ENCODE measurements at places on chromosomes 5 and 9.

GRCh38 chr5:113162208-113162607 is 185.6 kb downstream of the DCP2 start:
- no peak overlapping the region for H3K27ac ChIP-seq
- H3K4me3 ChIP-seq = no peak overlapping the region
- no peak for DNase-seq
- H3K36me3 ChIP-seq = peaks cover 52% of the 10 kb centered on the region

DNA sequence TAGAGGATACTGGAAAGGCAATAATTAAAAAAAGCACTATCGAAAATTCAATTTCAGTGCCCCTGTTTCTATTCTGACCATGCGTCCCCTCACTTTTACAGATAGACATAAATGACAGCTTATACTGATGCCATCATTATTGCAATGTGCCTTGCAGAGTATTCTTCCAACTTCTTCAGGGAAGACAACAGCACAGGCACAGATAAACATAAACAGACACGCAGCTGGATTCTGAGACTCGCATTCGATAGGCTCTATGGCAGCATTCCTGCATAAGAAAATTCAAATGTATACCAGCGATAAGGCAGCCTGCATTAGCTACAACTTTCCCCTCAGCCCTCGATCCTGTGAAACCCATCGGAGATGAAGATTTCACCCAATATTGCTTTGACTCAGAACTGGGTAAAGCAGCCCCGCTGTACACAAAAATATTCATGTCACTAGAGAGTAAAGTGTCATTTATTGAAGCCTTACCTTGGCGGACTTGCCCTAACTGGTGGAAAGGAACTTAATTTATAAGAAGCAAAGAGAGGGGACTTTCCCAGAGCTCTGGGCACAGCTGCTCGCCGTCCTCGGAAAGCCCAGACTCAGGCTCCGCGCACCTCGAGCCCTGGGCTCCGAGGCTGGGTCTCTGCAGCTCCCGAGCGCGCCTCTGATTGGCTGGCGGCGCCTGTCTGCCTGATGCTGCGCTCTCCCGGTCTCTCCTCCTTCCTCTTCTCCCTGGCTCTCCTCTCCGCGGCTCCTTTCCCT is at the start of gene CDH18:
TSS of gene CDH18 (minus strand) at position 589 of the 750 bp plus-strand sequence. CDS start 149,214 bp downstream, outside the sequence.
- DNase-seq = peak; percentile 92
- H3K36me3 ChIP-seq = no peaks in the 10 kb centered on the region
- H3K4me1 ChIP-seq = no peaks in the 10 kb centered on the region
- H3K27ac ChIP-seq = no peak within 1 kb of the TSS
- H3K4me3 ChIP-seq = peak within 1 kb of the TSS; percentile 79

DNA sequence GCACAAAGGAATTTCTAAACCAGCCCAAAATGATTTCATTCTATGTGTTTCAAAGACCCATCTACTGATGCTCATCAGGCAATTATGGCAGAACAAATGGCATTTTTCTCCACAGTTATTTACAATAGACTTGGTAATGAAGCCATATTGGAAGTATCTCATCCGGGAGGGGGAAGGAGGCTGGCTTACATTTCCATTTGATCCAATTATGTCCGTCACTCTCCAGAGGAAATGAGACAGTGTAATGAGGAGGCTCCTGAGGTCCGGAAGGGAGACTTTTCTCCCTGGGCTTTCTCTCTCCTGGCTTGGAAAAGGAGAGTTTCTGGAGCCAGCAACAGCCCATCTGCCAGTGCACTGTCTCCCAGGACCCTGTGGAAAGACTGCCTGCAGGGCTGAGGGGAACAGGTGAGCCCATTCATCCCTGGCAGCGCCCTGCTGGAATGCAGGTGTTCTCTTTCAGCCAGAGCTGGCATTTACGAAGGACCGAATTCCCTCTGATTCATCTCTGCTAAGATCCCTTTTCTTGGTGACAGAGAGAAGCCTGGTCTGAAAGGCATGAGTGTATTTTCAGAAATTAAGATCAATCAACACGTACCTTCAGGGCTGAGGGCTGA is 54.9 kb upstream of the SAP30L start:
- no peak overlapping the region for H3K27ac ChIP-seq
- no peak for DNase-seq
- no peaks in the 10 kb centered on the region for H3K27me3 ChIP-seq
- H3K36me3 ChIP-seq = peaks cover 62% of the 10 kb centered on the region
- no peak overlapping the region for H3K4me3 ChIP-seq

DNA sequence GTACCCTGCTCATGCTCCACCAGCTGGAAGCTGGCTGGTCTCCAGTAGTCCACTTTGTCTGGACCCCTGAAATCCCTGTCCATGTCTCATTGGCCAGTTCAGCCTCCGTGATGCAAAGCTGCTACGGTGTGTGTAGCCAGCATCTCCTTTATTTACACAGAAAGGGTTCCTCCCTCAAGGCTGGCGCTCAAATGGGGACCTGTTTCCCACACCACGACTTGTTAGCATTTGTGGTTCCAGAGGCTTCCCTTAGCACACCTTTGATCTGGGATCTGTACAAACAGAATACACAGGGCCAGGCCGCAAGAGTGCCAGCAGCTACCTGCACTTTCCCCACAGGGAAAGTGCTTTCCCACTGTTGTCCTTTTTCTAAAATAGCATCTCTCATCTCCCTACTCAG is 5.7 kb upstream of the SMU1 start:
- H3K36me3 ChIP-seq = no peaks in the 10 kb centered on the region
- no peaks in the 10 kb centered on the region for H3K4me1 ChIP-seq
- H3K4me3 ChIP-seq = no peak overlapping the region
- no peaks in the 10 kb centered on the region for H3K27me3 ChIP-seq
- no peak overlapping the region for H3K27ac ChIP-seq

- DNase-seq = no peak
- no peaks in the 10 kb centered on the region for H3K36me3 ChIP-seq
- no peak overlapping the region for H3K4me3 ChIP-seq
Measured at GRCh38 chr5:162956570-162956969, 480.8 kb upstream of the CCNG1 start.

GRCh38 chr9:114023961-114024360 is 54.1 kb downstream of the AMBP start:
- H3K4me1 ChIP-seq = no peaks in the 10 kb centered on the region
- H3K27ac ChIP-seq = no peak overlapping the region
- H3K27me3 ChIP-seq = no peaks in the 10 kb centered on the region
- no peak overlapping the region for H3K4me3 ChIP-seq

DNA sequence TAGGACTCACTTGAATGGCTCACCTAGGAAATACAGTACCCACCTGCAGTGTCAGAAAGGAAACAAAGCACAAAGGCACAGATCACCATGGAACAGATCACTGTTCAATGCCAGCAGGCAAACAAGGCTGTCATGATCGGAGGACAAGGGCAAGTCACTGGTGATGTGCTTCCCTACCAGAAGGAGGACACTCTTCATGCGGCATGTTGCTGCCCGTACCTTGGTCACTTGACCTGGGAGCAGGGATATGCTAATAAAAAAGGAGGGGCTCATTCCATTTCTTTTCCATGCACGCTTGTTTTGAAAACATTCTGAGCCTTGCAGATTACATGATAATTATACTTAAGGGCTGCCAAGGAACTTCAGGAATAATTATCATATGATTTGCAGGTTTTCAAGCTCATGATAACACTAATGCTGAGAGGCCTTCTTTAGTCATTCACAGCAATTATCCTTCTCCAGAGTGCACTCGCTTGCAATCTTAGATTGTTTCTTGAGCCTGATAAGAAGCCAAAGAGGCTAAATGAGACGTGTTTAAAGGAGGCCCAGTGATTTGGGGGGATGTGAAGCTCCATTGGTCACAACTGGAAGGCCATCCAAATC is 36.1 kb upstream of the STARD4 start:
- H3K4me1 ChIP-seq = peaks cover 15% of the 10 kb centered on the region
- H3K27me3 ChIP-seq = no peaks in the 10 kb centered on the region
- no peak overlapping the region for H3K27ac ChIP-seq
- no peaks in the 10 kb centered on the region for H3K36me3 ChIP-seq
